ENCODE measurements at places on chromosomes 6 and 20. TPM values are rescaled to one million over a fixed set of nuclear protein-coding genes. Genes with fewer than 3 reads are reported as not detected.

- no peak for DNase-seq
Observed at GRCh38 chr6:558959-559358, 97.9 kb downstream of the HUS1B start.

DNA sequence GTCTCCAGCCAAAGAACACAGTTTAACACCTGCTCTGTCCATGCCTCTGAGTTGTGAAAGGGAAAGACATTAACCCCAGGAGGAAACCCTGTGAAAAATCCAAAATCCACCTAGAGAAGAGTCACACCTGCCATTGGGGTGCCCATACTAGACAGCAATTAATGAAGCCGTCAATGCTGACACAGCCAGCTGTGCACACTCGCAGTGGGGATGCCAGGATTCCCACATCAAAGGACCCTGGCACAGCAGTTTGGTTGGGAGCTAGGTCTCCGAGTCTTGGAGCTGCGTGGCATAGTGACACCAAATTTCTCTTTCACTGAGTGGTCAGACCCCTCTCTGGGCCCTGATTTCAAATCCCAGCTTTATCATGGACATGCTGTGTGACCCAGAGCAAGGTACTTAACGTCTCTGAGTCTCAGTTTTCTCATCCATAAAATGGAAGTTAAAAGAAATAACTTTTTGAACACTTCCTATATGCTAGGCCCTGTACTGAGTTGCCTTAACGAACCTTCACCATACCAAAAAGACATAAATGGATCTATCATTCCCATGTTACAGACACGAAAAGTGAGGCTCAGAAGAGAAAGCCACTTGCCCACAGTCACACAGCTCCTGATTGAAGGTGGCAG, 30.8 kb downstream of the BPIFB1 start:
- DNase-seq, result no peak

The GABRR1 gene
- not detected for total RNA-seq

The KATNA1 gene
- 36.2 TPM for total RNA-seq
